ENCODE measurements at places on chromosomes 16 and 17. TPM values are rescaled to one million over a fixed set of nuclear protein-coding genes. Genes with fewer than 3 reads are reported as not detected.

SPHK1 gene
- 94.2 TPM for polyA plus RNA-seq

NACA2 gene
- polyA plus RNA-seq: not detected

SLC16A13 gene
- polyA plus RNA-seq: 2.3 TPM

CCDC154 gene
- not detected for polyA plus RNA-seq

HEATR9 gene
- polyA plus RNA-seq: not detected

ZMYND15 gene
- 0.14 TPM for polyA plus RNA-seq

AATK gene
- polyA plus RNA-seq: 0.21 TPM

MT3 gene
- 0.62 TPM for polyA plus RNA-seq

SP6 gene
- polyA plus RNA-seq: 0.32 TPM

CCL1 gene
- polyA plus RNA-seq: not detected

ITGAD gene
- not detected for polyA plus RNA-seq

GJC1 gene
- polyA plus RNA-seq: 24.1 TPM

ZNF646 gene
- polyA plus RNA-seq: 5.5 TPM

CASKIN2 gene
- polyA plus RNA-seq: 7.5 TPM

TMEM94 gene
- 59.2 TPM for polyA plus RNA-seq

USP43 gene
- not detected for polyA plus RNA-seq

MYH11 gene
- 0.03 TPM for polyA plus RNA-seq

PABPN1L gene
- not detected for polyA plus RNA-seq

SCARF1 gene
- 0.34 TPM for polyA plus RNA-seq

TEX14 gene
- not detected for polyA plus RNA-seq

CLEC19A gene
- not detected for polyA plus RNA-seq

PIRT gene
- polyA plus RNA-seq: not detected

PLLP gene
- polyA plus RNA-seq: 0.05 TPM

KRTAP2-3 gene
- polyA plus RNA-seq: 35.2 TPM

COX6A2 gene
- polyA plus RNA-seq: not detected

SEPTIN12 gene
- polyA plus RNA-seq: not detected

MT1H gene
- polyA plus RNA-seq: not detected

WNT9B gene
- not detected for polyA plus RNA-seq

CD300LG gene
- not detected for polyA plus RNA-seq

STAC2 gene
- 0.03 TPM for polyA plus RNA-seq

TM4SF5 gene
- polyA plus RNA-seq: not detected

ZNF385C gene
- not detected for polyA plus RNA-seq

TMED6 gene
- polyA plus RNA-seq: 0.10 TPM

KCNG4 gene
- polyA plus RNA-seq: not detected

NOL3 gene
- polyA plus RNA-seq: 17.2 TPM

BCL6B gene
- polyA plus RNA-seq: not detected

DNAH3 gene
- not detected for polyA plus RNA-seq

ODAD4 gene
- 0.38 TPM for polyA plus RNA-seq

HOXB1 gene
- polyA plus RNA-seq: not detected

PRRT2 gene
- polyA plus RNA-seq: 10.7 TPM

SLC13A2 gene
- polyA plus RNA-seq: not detected

DHRS11 gene
- polyA plus RNA-seq: 14.6 TPM

TP53TG3B gene
- not detected for polyA plus RNA-seq

CDR2L gene
- 23.2 TPM for polyA plus RNA-seq

RHBDL1 gene
- 4.1 TPM for polyA plus RNA-seq

MYO15A gene
- 0.49 TPM for polyA plus RNA-seq

CA7 gene
- polyA plus RNA-seq: not detected

C16orf54 gene
- not detected for polyA plus RNA-seq

CEMP1 gene
- polyA plus RNA-seq: not detected

KLHL10 gene
- not detected for polyA plus RNA-seq

CRISPLD2 gene
- polyA plus RNA-seq: 21.3 TPM

OMG gene
- not detected for polyA plus RNA-seq

OR1G1 gene
- polyA plus RNA-seq: not detected

BRICD5 gene
- polyA plus RNA-seq: 1.5 TPM

ITGA3 gene
- 213 TPM for polyA plus RNA-seq

TBC1D16 gene
- 10.1 TPM for polyA plus RNA-seq

CSF3 gene
- not detected for polyA plus RNA-seq

SLC5A11 gene
- not detected for polyA plus RNA-seq

Measured in IMR-90 (cell line).